Hematopoietic multipotent progenitor cell (in vitro differentiated cells): ENCODE measurements at places on chromosomes 7 and 10.

- DNase-seq, result no peak
Observed at GRCh38 chr10:24925799-24926198, 26.6 kb downstream of the PRTFDC1 start.

DNA sequence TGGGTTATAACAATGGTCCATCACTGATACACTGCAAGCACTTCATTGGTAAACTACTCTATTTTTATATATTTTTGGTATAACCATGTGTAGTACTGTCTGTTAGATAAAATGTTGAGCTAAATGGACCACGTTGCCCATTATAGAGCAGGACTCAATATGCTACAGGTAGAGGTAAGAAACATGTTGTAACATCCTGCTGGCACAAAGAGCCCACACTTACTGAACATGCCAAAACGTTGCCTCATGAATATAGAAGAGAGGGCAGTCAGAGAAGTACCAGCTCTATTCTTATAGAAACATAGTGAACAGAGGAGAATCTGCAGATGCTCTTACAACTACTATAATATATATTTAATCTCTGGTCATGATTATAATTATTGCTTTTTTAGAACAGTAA lies 18.4 kb upstream of the MET start:
- no peak for DNase-seq

- peak; percentile 23 for DNase-seq
Observed at GRCh38 chr10:34758447-34758996, 56.6 kb downstream of the PARD3 start.

DNA sequence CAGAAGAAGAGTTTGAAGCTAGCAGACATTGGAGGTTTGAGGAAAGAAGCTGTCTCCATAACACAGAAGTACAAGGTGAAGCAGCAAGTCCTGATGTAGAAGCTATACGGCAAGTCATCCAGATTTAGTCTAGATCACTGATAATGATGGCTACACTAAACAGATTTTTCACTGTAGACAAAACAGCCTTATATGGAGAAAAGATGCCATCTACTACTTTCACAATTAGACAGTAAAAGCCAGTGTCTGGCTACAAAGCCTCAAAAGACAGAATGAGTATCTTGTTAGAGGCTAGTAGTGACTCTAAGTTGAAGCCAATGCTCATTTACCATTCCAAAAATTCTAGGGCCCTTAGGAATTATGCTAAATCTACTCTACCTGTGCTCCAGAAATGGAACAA lies 85.1 kb downstream of the SNX13 start:
- DNase-seq, result no peak

- DNase-seq, result peak; percentile 37
Observed at GRCh38 chr7:50229964-50230363, 74.6 kb upstream of the IKZF1 start.

GRCh38 chr7:129522088-129522970 lies 20.0 kb downstream of the SMKR1 start:
- DNase-seq, result no peak
